ENCODE measurements at places on chromosomes 2 and 18. TPM values are rescaled to one million over a fixed set of nuclear protein-coding genes. Genes with fewer than 3 reads are reported as not detected.

- DNase-seq: no peak
These were observed 434.5 kb upstream of the RAB12 start for GRCh38 chr18:8174771-8175170.

- no peak for DNase-seq
These were observed 15.9 kb downstream of the FAM171B start for GRCh38 chr2:186709529-186710450.

GRCh38 chr2:236354056-236354940 lies 90.1 kb upstream of the ASB18 start:
- no peak for DNase-seq

GRCh38 chr2:174636987-174637386 lies 39.4 kb upstream of the WIPF1 start:
- no peak for DNase-seq

- no peak for DNase-seq
These were observed 255.3 kb upstream of the AGAP1 start for GRCh38 chr2:235238537-235238936.

DNA sequence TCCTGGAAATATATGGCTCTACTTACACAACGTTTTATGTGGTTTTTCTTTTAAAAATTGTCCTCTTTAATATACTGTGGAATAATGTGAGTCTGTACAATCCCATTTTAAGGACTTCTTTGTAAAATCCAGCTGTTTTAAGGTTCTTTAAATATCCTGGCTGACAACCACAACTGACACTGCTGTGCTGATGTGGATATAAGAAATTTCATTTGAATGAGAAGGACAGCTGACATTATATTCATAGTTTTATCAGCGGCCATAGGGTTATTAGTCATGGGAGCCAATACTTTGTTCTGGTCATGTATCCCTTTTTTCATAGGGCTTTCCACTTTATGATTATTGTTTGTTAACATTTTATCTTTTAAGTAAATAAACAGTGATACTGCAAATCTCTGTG lies 169.5 kb downstream of the CAMKMT start:
- no peak for DNase-seq

- no peak for DNase-seq
These were observed 70.3 kb downstream of the VWC2L start for GRCh38 chr2:214481204-214481603.

GRCh38 chr2:46846536-46846935 lies 69.1 kb downstream of the MCFD2 start:
- DNase-seq: no peak

GRCh38 chr2:223597076-223597475 lies 5.1 kb downstream of the SCG2 start:
- no peak for DNase-seq

- DNase-seq: no peak
These were observed 2.2 kb upstream of the MAPRE2 start for GRCh38 chr18:35038881-35039491.

- DNase-seq: no peak
These were observed 36.7 kb downstream of the SFXN5 start for GRCh38 chr2:73034661-73035375.

- no peak for DNase-seq
These were observed 114.9 kb upstream of the BCL2L11 start for GRCh38 chr2:111005821-111006220.

DNA sequence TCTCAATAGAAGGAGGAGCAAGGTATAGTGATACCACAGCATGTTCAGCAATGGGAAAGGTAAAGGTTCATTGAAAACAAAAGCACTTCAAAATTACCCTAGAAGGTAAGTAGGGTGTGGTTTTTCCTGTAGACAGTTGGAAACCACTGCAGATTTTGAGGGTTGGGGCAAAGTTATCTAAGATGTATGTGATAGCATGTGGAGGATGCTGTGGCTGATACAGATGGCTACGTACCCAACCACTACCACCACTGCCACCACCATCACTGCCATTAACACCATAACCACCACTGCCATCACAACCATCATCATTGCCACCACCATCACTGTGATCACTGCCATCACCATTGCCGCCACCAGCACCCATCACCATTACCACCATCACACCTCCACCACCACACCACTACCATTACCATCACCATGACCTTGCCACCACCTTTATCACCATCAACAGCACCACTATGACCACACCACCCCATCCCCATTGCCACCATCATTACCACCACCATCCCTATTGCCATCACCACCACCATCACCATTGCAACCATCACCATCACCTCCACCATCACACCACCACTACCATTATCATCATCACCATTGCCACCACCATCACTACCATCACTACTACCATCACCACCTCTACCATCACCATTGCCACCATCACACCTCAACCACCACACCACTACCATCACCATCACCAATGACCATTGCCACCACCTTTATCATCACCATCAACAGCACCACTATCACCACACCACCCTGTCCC lies 3.7 kb downstream of the TMSB10 start:
- no peak for DNase-seq

DNA sequence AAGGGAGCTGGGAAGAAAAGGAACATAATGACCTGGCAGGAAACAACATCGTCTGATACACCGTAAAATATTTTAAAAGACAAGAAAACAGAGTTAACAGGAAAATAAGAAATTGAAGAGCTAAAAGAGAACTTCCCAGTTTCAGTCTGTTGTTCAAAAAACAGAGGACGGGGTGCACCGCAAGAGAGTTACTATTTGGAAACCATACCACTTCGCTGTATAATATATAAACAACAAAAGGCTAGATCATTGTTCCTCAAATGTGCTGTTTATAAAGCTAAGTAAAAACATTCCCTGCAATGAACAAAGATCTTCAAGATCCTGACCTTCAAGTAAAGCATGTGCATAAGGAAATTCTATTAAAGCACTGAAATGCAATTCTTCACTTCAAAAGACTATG lies 2.1 kb downstream of the PPP3R1 start:
- DNase-seq: no peak

DNA sequence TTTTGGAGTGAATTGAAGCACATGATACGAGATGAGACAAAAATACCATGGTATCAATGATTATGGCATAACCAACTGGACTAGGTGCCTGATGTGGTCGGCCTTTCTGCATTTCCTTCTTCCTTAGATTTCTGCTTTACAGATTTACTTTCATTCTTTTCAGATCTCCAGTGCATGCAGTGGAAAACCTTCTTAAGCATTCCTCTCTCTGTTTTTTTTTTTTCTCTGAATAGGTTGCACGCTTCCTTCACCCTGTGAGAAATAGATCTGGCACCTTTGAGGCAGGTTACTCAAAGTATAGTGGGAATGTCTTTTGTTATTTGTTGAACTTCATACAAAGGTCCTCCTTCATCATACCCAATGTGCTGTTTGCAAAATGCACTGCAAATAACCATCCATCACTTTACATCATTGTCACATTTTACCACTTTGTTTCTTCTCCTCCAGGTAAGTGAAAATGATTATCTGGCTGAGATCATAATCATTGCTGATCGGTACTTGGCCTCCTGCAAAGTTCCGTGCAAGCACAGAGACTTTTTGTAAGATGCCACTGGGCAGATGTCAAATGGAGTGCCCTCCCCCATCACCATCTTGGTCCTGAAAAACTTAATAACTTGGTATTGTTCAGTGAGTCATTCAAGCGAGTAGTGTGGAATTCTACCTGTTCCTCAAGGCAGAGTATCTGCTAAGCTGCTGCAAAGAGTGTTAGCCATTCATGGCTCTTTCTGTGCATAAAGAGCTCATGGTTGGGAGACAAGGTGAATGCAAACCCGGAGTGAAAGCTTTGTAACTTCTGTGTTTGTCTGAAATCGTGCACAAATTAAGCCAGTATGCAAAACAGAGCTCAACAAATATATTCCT lies 30.0 kb upstream of the KLHL14 start:
- DNase-seq: no peak

DNA sequence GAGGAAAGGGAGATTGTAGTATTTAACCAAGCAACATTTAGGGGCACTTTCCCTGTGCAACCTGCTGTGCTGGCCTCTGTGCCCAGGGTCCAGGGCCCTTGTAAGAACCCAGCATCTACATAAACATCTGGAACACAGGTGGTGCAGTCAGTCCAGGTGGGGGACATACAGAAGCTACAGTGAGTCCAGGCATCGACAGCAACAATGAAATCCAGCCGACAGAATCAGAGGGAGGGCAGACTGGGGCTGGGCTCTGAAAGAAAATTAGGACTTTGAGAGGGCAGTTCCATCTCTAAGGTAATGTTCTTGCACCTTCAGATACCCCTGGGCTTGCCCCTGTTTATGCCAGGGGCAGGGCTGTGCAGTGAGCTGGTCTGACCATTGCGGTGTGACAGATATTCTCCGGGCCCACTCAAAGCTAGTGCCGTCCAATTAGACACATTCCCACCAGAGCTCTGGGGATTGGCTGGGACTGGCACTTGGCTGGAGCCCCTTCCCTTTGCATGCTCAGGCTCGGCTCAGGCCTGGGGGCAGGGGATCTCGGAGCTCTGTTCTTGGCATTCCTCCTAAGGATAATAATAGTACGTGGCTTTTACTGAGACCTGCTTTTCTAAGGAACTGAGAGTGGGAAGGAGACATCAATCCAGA lies 5.4 kb downstream of the LBH start:
- DNase-seq: no peak

GRCh38 chr2:191115804-191116203 lies 35.0 kb downstream of the STAT4 start:
- no peak for DNase-seq

Gene EFEMP1
- total RNA-seq: 0.43 TPM

Gene DSG1
- not detected for total RNA-seq

Gene DPYSL5
- not detected for total RNA-seq

Gene HAAO
- 0.30 TPM for total RNA-seq

Gene OTOS
- total RNA-seq: not detected

Gene ANKRD62
- not detected for total RNA-seq

Gene TXNDC2
- total RNA-seq: not detected

Gene SCYGR5
- not detected for total RNA-seq

Gene PMS1
- total RNA-seq: 30.7 TPM

Gene FEV
- not detected for total RNA-seq
